Stimulated activated CD4-positive, alpha-beta T cell treated with anti-CD3 and anti-CD28 coated beads, Interleukin-1b, Interleukin-23, amount 100 ng/mL, for 1 hour (primary cell): ENCODE measurements at places on chromosomes 16 and 17.

GRCh38 chr17:77190576-77190975 is 49.8 kb downstream of the SEC14L1 start:
- no peak for DNase-seq

DNA sequence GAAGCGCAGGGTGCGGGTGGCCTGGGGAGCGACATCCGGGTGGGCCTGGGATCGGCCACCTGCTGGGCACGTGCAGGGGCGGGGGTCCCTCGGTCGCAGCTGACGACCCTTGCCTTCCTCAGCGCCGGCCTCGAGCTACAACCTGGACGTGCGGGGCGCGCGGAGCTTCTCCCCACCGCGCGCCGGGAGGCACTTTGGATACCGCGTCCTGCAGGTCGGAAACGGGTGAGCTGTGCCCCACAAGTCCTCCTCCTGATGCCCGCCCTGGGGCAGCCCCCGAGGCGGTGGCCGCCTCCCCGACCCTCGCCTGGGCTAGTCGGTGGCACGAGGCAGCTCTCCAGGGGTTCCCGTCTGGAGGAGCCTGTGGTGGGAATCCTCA is 1.5 kb downstream of the ITGAL start:
- DNase-seq: no peak

GRCh38 chr17:43760254-43760852 is 1.8 kb upstream of the SOST start:
- peak; percentile 70 for DNase-seq

- DNase-seq: no peak
Measured at GRCh38 chr17:60256174-60256573, 106.4 kb downstream of the CA4 start.

DNA sequence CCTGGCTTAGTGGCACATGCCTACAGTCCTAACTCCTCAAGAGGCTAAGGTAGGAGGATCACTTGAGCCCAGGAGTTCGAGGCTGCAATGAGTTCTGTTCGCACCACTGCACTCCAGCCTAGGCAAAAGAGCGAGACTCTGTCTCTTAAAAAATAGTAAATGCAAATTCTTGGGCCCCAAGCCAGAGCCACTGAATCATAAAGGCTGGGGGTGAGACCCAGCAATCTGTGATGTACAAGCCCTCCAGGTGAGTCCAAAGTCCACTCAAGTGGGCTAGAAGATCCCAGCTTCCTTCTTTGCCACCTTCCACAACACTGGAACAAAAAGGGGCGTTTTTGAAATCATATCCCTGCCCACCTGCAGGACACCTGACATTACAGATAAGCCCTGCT is 16.9 kb downstream of the TRIM25 start:
- no peak for DNase-seq

DNA sequence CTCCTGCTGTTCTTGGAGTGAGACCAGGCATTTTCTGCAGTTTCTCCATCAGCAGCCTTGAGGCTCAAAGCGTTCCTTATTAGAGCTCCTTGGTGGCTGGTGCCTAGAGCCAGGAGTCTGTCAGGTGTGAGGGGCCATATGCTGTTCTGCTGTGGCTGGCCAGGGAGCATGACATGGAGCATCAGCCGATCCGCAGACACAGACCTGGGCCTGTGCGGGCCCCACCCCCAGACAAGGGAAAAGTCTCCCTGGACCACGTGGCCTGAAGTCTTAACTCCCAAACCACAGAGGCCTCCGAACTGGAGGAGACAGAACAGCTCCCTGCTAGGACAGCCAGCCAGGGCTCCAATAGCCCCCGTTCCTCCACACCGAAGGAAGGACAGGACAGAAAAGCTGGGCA is 162.7 kb upstream of the CIBAR2 start:
- no peak for DNase-seq

GRCh38 chr17:41567317-41567716 is 4.5 kb downstream of the KRT9 start:
- no peak for DNase-seq

DNA sequence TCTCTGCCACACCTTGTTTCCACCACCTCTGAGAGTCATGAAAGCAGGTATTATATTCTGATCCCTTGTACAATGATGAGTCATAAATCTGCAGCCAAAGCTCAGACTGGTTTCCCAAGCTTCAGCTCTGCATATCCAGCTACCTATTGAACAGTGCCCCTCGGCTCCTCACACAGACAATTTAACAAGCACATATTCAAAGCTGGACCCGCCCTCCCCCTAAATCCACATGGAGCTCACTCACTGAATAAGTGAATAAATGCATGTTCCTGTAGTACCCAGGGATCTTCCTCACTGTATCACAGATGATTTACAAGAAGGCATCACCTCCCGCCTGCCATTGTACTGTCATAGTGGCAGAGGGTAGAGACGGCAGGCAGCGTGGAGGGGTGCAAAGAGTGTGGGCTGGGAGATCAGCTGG is 516.4 kb downstream of the GRIN2A start:
- no peak for DNase-seq

DNA sequence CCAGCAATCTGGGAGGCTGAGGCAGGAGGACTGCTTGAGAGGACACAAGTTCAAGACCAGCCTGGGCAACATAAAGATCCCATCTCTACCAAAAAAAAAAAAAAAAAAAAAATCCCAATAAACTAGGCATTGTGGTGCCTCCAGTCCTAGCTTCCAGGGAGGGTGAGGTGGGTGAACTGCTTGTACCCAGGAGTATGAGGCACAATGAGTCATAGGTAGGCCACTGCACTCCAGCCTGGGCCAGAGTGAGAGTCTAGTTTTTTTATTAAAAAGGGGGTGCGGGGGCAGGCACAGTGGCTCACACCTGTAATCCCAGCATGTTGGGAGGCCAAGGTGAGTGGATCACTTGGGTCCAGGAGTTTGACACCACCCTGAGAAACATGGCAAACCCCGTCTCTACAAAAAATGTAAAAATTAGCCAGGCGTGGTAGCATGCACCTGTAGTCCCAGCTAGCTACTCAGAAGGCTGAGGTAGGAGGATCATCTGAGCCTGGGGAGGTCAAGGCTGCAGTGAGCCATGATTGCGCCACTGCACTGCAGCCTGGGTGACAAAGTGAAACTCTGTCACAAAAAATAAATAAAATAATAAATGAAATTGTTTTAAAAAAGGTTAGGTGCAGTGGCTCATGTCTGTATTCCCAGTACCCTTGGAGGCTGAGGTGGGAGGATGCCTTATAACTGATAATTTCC is 7.8 kb upstream of the CHST6 start:
- no peak for DNase-seq

DNA sequence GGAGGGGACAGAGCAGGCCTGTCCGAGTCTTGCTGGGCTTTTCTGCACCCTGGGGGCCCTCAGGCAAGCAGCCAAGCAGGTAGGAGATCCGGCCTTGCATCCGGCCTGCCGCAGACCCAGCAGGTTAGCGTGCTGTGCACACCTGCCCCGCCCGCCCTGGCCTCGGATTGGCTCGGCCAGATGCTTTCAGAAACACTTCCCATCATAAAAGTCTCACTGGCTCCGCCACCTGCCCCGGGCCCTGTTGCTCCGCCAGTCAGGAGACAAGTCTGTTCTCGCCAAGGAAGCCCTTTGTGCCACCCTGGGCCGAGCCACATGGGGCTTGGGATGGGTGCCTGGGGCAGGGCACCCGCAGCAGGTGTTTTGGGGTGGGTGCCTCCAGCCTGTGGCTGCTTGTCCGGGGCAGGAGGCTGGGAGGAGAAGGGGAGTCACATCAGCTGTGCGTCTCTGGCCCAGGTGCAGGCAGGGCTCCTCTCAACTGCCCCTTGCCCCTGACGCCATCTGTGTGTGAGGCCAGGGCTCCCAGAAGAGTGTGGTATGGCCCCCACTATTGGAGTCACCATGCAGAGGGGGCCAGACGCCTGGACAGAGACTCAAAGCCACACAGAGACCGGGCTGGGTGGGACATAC is 228.2 kb upstream of the GSE1 start:
- no peak for DNase-seq

DNA sequence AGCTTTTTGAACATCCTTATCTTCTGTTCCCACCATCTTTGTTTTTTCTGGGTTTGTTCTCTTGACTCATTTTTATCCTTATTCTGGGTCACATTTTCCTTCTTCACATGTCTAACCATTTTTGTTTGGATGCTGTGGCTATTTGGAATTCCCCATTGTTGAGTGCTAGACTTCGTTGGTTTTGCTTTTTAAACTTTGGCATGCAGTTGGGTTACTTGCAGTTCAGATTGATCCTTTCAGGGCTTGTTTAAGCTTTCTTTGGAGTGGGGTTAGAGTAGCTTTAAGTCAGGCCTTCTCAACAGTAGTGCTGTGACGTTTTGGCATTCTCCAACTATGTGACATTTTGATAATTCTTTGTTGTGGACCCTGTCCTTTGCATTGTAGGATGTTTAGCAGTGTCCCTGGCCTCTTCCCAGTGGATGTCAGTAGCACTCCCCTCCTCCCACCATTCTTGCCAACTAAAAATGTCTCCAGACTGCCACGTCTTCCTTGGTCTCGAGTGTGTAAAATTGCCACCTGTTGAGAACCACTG is 21.1 kb downstream of the PRMT7 start:
- no peak for DNase-seq

DNA sequence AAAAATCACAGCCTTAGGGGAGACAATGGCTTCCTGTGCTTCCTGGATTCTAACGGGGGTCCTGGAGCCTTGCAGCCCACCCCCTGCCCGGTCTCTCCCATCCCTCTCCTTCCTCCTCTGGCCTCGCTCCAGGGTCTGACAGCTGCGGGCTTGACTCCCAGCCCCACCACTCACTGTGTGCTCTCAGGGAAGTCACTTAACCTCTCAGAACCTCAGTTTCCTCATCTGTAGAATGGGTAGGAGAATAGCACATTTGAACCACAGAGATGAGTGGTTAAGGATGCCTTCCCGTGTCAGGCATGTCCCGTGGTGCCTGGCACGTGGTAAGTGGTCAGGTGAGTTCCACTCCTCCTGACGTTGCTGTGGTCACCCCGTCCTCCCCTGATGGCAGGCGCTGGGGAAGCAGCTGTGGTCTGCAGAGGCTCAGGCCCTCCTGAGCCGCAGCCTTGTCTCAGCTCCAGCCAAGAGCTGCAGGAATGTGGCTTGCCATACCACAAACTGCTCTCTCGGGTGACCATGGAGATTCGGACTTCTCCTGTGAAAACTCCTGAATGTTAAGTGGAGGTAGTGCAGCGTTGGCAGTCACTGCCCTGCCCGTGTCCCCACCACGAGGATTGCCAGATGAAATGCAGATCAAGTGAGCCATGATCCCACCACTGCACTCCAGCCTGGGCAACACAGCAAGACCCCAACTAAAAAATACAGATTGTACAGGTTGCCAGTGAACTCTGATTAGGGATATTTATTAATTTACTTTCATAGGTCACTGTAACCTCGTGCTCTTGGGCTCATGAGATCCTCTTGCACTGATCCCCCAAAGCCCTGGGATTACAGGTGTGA is 85.7 kb downstream of the NT5M start:
- DNase-seq: no peak

DNA sequence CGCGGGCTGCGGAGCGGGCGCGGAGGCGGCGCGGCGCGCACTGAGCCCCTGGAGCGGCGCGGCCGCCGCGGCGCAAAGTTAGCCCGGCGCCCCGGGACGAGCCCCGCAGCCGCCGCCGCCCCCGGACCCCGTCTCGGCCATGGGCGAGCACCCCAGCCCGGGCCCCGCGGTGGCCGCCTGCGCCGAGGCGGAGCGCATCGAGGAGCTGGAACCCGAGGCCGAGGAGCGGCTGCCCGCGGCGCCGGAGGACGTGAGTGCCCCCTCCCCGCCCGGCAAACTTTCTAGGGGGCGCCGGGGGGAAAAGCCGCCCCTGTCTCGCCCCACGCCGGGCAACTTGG is 388 bp downstream of the RHBDL3 start:
- no peak for DNase-seq

DNA sequence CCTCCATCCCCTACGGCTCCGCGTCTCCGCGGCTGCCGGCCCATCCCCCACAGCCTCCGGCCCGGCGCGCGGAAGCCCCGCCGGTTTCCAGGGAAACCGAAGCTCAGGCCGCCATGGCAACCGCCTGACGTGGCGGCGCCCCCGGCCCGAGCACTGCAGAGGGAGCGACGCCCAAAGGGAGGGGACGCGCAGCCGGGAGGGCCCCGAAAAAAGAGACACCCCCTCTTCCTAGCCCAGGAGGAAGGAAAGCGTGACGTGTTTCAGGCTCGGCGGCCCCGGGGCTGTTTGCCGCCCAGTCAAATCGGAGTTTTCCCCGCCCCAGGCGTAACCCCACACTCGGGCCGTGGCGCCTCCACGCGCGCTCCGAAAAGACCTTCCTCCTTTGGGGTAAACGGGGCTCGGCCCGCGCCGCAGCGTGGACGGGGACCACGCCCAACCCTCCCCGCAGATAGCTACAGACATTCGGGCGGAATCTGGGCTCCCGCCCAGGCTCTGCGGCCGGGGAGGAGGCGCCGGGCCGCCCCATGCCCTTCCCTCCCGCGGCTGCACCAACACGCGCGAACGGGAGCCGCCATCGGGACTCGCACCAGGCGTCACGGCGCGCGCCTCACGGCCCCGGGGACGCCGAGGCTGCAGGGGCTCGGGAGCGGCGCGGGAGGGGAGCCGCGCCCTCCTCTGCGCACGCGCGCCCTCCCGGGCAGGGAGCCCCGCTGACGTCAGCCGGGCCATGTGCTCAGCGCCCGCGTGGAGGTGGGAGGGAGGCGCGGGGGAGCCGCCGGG is 7.5 kb downstream of the MNT start:
- DNase-seq: peak; percentile 86

DNA sequence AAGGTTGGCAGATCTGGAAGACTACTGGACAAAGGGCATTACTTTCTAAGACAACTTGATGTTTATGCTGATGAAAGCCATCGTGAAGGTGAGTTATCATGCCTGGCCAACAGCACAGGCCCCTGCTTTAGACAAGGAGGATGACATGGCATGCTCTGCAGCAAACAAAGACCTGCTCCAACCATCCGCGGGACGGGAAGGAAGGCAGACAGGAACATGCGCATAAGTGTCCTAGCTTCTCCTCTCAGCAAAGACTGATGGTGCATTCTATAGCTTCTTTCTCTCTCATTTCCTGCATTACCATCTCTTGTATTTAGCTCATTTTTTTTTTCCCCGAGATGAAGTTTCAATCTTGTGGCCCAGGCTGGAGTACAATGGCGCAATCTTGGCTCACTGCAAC is 5.4 kb downstream of the NPLOC4 start:
- no peak for DNase-seq

DNA sequence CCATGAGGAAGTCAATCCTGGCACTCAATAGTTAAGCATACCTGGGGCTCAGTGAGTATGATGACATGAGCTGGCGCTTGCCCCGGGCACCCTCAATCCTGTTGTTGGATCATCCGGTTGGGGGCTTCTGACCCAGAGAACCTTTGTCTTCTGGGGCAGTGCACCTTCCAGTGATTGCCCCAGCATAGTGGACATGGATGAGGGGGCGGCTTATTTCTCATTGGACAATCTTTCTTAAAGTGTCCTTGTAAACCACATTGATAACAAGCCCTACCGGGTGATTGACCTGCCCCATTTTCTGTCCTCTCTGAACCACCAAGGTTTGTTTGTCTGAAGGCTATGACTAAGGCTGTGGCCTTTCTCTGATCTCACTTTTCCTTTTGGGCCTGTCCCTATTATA is 18.2 kb downstream of the IGSF6 start:
- no peak for DNase-seq

GRCh38 chr17:1228781-1229348 is 41.4 kb upstream of the BHLHA9 start:
- no peak for DNase-seq
